Prostate gland (tissue), 2 donors: ENCODE measurements at places on chromosomes 1 and 21. TPM values are rescaled to one million over a fixed set of nuclear protein-coding genes. Genes with fewer than 3 reads are reported as not detected.

GRCh38 chr21:32470206-32470605 lies 57.7 kb downstream of the EVA1C start:
- peaks cover 8% of the 10 kb centered on the region for H3K4me1 ChIP-seq
- no peaks in the 10 kb centered on the region for H3K27me3 ChIP-seq
- H3K4me3 ChIP-seq: no peak overlapping the region
- H3K27ac ChIP-seq: no peak overlapping the region
- DNase-seq: no peak
- H3K36me3 ChIP-seq: peaks cover 15% of the 10 kb centered on the region

Gene TMPRSS3
- 0.34 TPM for total RNA-seq

DNA sequence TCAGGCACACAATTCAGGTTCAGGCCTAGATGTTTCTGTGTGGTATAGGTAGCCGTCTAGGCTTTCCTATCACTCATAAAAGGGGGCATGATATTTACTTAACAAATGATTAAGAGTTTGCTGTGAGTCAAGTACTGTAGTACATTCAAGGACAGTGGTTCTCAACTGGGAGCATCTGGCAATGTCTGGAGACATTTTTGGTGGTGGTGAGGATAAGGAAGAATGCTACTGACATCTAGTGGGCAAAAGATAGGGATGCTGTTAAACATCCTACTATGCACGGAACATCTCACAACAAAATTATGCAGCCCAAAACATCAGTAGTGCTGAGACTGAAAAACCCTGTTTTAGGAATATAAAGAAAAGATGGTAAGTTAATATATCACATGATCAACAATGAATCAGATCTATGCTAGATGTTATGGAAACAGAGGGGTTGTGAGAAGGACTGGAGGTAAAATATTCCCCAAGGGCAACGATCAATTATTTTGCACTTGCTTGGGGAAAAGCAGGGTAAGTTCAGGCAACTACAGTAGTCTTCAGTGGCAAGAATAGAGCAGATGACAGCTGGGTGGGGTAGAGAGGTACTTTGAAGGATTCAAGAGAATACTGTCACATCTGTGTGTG lies 4.9 kb downstream of the DNTTIP2 start:
- no peak for DNase-seq
- H3K4me1 ChIP-seq: peaks cover 6% of the 10 kb centered on the region
- H3K36me3 ChIP-seq: no peaks in the 10 kb centered on the region
- no peak overlapping the region for H3K27ac ChIP-seq

- H3K36me3 ChIP-seq: no peaks in the 10 kb centered on the region
- no peak overlapping the region for H3K27ac ChIP-seq
- H3K4me1 ChIP-seq: no peaks in the 10 kb centered on the region
- no peak overlapping the region for H3K4me3 ChIP-seq
- DNase-seq: no peak
Measured at GRCh38 chr1:145720556-145720877, 1.2 kb downstream of the CD160 start.

- peak; percentile 93 for DNase-seq
- no peaks in the 10 kb centered on the region for H3K36me3 ChIP-seq
- no peaks in the 10 kb centered on the region for H3K27me3 ChIP-seq
- peaks cover 5% of the 10 kb centered on the region for H3K4me1 ChIP-seq
- peak overlapping the region; percentile 68 for H3K27ac ChIP-seq
Measured at GRCh38 chr21:43196826-43197225, 28.0 kb downstream of the CRYAA start.

Gene TFAP2E
- total RNA-seq: 2.2 TPM

Gene ATP1A2
- 69.0 TPM for total RNA-seq

DNA sequence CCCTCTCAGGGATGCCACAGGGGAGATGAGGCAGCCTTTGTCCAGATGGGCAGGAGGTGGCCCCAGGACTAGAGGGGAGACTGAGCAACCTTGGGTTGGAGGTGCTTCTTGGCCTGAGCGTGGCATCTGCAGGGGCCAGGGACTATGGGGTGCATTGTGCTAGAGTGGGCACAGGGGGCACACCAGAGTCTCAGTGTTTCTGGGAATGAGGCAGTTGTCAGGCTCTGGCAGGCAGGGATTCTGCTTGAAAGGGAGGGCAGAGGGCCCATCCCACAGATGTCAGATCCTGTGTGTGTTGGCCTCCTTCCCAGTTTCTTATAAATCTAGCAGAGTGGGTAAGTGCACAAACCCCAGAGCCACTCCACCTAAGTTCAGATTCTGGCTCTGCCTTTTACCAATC lies 13.7 kb downstream of the LGR6 start:
- H3K27ac ChIP-seq: no peak overlapping the region
- H3K36me3 ChIP-seq: no peaks in the 10 kb centered on the region
- no peak overlapping the region for H3K4me3 ChIP-seq
- H3K27me3 ChIP-seq: no peaks in the 10 kb centered on the region
- peaks cover 4% of the 10 kb centered on the region for H3K4me1 ChIP-seq
